Islet precursor cell (in vitro differentiated cells): ENCODE measurements at places on chromosomes 4 and X.

- peak; percentile 99 for DNase-seq
Observed at GRCh38 chr4:119300101-119300978, 21.6 kb downstream of the FABP2 start.

- DNase-seq = no peak
Observed at GRCh38 chr4:10239982-10240654, 123.5 kb upstream of the WDR1 start.

GRCh38 chrX:77740376-77740905, 45.6 kb downstream of the ATRX start:
- no peak for DNase-seq

- DNase-seq = no peak
Observed at GRCh38 chrX:95878874-95879273, 805.8 kb upstream of the DIAPH2 start.

GRCh38 chrX:34918091-34918736, 24.4 kb upstream of the FAM47B start:
- DNase-seq = no peak

GRCh38 chr4:8728536-8729407, 136.2 kb downstream of the CPZ start:
- DNase-seq = peak; percentile 30

GRCh38 chrX:36973575-36973974, 34.6 kb upstream of the FAM47C start:
- no peak for DNase-seq

- no peak for DNase-seq
Observed at GRCh38 chrX:122188751-122189150, 995.3 kb upstream of the GRIA3 start.

- peak; percentile 68 for DNase-seq
Observed at GRCh38 chrX:10021461-10022272, 54.5 kb downstream of the CLDN34 start.

DNA sequence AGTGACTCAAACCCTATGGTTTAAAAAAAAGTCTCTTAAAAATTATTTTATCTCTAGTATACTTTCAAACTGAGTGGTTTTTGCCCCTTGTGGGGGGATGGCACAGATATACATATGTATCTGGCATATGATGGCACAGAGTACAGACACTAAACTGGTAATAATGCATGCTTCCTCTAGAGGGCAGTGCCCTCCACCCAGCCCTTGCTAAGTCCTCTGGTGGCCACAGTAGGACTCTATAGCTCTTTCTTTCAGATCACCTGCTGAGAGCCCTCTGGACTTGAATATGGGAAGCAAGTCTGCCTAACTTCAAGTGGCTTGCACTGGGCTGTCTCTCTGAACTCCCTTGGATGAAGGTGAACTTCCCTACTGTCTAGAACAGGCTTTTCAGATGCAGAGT, 66.3 kb downstream of the TSPAN7 start:
- DNase-seq = peak; percentile 61

GRCh38 chrX:97564496-97564895, 680.8 kb downstream of the RPA4 start:
- no peak for DNase-seq

DNA sequence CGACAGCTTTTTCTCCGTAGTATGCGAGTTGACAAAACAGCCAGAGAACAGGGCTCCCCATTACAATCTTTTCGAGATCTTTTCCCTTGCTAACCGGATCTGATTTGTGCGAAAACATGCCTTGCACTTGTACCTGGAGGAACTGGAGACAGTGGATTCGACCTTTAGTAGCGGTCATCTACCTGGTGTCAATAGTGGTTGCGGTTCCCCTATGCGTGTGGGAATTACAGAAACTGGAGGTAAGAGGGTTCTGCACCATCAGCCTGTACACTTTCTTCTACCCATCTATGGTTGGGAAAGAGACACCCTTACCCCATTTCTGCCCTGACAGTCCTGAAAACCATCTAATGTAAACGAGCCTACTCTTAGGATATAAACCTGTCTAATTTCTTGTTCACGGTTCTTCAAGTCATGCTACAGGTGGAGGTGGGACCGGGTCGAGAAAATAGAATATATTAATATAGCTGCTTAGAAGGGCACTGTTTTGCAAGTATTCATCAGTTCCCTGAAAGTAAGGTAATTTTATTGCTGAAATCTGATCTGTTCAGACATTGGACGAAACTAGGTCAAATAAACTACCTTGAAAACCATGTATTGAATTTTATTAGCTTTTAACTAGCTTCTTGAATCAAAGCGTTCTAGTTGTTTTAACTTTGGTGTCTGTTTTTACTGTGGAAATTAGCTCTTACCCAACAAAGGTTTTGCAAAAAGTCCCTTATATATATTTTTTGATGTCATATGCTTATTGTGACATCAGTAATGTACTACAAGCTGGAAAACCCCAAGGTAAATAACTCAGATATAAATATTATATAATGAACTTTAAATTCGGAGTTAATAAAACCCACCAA, 869 bp downstream of the TMEM184C start:
- DNase-seq = no peak

DNA sequence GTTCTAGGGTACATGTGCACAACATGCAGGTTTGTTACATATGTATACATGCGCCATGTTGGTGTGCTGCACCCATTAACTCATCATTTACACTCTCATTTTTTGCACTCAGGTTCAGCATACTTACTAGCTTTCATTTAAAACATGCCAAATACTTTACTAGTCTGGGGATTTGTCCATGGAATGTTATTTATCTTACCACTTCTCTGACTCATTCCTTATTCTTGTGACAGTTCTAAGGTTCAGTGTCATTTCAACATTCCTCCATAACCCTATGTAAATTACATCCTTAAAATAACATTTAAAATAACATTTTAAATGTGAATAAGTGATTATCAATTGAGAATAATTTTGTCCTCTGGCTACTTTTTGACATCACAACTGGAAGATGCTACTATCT, 19.5 kb upstream of the SYTL5 start:
- no peak for DNase-seq

DNA sequence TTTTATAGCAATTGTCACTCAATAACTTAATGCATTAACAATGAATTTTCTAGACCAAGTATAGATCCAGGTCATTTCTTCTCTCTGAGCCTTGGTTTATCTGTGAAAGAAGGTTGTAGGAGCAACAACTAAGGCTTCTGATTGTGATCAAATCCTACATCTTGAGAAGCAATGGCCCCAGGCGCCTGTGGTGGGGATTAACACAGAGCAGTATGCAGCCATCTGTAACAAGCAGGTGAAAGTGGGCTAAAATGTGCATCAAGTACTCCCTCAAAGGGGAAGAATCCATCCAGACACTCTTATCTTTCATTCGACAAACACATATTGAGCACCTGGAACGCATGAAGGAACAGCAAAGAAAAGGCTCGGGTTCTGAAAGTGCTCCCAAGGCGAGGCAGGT, 19.1 kb upstream of the SETD7 start:
- DNase-seq = no peak

- DNase-seq = no peak
Observed at GRCh38 chr4:242121-242848, 63.0 kb downstream of the ZNF732 start.

GRCh38 chr4:176453079-176453478, 133.3 kb downstream of the SPCS3 start:
- DNase-seq = no peak

- peak; percentile 65 for DNase-seq
Observed at GRCh38 chr4:4985844-4986243, 33.4 kb downstream of the CYTL1 start.

DNA sequence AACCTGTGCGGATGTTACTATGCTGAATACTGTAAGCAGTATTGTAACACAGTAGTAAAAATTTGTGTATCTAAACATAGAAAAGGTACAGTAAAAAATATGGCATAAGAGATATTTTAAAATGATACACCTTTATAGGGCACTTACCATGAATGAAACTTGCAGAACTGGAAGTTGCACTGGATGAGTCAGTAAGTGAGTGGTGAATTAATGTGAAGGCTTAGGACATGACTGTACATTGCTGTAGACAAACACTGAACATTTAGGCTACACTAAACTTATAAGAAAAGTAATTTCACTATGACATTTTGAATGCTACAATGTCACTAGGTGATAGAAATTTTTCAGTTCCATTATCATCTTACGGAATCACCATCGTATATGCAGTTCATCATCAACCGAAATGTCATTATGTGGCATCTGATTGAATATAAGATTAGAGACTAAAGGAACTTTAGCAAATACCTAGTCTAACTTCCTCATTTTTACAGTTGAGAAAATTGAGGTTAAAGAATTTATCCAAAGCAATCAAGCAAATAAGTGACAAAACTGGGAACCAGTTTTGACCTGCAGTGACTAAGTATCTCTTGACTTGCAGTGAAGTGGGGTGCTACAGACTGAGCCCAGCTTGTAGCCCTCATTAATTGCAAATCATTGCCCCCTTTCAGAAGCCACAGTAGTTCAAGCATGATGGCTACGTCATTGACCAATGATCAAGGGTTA, 55.3 kb downstream of the EGF start:
- DNase-seq = no peak

DNA sequence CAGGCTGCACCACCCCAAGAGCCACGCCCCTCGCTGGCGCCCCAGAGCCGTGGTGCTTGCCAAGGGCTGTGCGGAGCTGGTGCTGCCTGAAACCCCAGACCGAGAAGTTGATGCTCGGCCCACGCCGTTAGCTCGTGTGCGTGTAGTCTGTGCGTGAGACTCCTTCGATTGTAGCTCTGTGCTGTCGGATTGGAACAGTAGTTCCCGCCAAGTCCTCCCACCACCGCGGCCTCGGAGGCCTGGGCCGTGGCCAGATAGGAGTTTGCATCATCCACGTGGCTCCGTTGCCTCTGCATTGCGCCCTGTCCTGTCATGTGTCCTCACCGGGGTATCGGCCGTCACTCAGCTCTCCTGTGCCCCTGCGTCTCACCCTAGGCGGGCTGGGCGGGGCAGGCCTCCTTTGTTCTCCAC, 24.2 kb downstream of the TNIP2 start:
- no peak for DNase-seq

- DNase-seq = no peak
Observed at GRCh38 chr4:177016541-177017141, 223.9 kb upstream of the VEGFC start.

- DNase-seq = no peak
Observed at GRCh38 chrX:153965406-153965805, 6.2 kb downstream of the HCFC1 start.

DNA sequence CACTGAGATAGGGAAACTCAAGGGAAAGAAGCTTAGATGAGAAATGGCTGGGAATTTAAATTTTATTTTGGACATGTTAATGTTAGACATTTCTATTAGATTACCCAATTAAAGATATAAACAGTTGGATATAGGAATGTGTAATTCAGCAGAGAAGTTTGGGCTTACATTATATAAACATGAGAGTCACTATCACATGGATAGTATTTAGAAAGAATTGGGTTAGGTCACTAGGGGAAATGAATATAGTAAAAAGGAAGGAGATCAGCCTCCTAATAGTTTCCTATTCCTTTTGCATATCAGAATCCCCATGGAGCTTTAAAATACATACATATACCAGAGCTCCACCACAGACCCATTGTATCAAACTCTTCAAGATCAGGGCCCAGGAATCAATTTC, 19.6 kb upstream of the CXCL5 start:
- DNase-seq = no peak

- DNase-seq = no peak
Observed at GRCh38 chr4:165454426-165454825, 75.6 kb downstream of the CPE start.

DNA sequence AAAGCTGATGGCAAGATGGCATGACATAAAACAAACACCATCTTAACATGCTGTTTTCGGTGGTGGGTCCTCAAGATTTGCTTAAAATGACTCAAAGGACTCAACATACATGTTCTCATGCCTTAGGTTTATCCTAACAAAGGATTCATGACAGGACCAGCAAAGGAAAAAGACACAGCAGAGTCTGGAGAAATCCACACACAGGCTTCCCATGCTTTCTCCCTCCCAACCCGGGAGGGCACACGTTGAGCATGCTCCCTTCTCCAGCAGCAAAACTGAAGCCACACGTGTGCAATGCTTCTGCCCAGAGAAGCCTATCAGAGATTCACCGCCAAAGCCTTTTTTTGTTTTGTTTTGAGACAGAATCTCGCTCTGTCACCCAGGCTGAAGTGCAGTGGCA, 39.9 kb downstream of the SAT1 start:
- DNase-seq = no peak

DNA sequence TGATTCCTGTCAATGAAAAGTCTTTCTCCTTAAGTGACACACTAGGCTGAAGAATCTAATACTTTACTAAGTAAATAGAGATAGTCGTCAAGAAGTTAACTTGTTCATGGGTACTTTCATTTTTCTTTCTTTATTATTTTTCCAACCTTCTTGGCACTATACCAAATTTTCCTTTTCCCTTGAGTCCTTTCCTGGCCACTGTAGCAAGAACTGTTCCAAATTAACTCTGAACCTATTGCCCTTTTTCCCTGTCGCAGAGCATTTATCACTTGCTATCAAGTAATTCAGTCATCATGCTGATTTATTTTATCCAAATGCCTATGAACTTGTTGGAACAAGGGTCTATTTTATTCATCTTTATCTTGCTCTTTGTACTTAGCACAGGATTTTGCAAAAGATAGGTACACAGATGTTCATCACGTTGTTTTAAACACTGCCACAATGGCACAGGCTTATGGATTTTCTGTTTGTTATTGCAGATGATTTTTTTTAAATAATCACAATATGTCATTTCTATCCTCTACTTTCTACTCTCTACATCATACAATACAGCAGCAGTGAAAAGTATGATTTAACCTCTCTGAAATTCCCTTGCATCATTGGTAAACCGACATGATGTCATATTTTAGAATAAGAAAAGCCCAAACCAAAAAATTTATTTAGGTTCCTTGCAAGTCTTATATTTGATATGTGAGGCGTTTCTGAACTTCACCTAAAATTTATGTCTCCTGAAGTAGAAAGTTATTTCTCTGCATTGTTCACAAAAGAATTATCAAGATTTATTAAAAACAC, 2352.3 kb downstream of the PCDH7 start:
- DNase-seq = no peak

DNA sequence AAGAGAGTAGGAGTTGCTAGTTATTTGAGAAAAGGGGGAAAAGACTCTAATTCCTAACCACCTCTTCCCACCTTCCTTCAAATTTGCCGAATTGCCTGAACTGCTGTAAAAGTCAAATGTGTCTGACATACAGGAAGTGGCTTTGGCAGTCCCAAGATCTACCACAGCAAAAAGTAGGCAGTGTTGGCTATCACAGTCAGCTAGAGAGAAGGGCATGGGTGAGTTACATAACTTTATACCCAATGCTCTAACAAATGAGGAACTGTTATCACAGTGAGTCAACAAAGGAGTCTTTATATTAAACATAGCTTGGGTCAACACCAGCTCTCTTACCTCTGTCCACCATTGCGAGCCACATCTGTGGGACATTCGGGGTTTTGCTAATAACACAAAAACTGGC, 2.4 kb upstream of the MBNL3 start:
- DNase-seq = no peak

GRCh38 chrX:40249582-40249981, 151.8 kb upstream of the BCOR start:
- no peak for DNase-seq

DNA sequence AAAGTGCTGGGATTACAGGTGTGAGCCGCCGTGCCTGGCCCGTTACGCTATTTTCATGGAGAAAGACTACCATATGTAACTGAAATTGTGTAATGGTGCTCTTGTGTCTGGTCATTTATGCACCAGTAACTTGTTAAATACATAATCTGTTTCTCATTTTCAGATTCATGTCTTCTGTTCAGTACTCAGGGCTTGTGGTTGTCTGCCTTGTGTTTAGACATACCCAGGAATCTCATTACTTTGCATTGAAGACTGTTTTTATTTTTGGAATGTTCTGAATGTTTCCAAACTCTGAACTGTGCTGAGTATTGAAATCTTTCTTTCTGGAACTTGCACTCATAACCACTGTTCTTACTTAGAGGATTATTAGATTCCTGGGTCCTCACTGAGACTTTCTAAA, 52.8 kb downstream of the PDLIM5 start:
- DNase-seq = no peak
